ENCODE measurements at places on chromosomes 16 and 17. TPM values are rescaled to one million over a fixed set of nuclear protein-coding genes. Genes with fewer than 3 reads are reported as not detected.

RCVRN gene
- not detected for total RNA-seq

ATAD5 gene
- total RNA-seq, result 0.79 TPM

CHST4 gene
- total RNA-seq, result not detected

DNASE1L2 gene
- 0.92 TPM for total RNA-seq

ABCC6 gene
- 0.65 TPM for total RNA-seq

TMEM235 gene
- not detected for total RNA-seq

CCL13 gene
- total RNA-seq, result 3.9 TPM

PRAC1 gene
- not detected for total RNA-seq

ATXN1L gene
- total RNA-seq, result 17.8 TPM

All from smooth muscle cell of the pulmonary artery (primary cell).